ENCODE measurements at places on chromosomes 2 and 18.

GRCh38 chr2:111618978-111619902 is 264.8 kb downstream of the ANAPC1 start:
- no peak for DNase-seq

DNA sequence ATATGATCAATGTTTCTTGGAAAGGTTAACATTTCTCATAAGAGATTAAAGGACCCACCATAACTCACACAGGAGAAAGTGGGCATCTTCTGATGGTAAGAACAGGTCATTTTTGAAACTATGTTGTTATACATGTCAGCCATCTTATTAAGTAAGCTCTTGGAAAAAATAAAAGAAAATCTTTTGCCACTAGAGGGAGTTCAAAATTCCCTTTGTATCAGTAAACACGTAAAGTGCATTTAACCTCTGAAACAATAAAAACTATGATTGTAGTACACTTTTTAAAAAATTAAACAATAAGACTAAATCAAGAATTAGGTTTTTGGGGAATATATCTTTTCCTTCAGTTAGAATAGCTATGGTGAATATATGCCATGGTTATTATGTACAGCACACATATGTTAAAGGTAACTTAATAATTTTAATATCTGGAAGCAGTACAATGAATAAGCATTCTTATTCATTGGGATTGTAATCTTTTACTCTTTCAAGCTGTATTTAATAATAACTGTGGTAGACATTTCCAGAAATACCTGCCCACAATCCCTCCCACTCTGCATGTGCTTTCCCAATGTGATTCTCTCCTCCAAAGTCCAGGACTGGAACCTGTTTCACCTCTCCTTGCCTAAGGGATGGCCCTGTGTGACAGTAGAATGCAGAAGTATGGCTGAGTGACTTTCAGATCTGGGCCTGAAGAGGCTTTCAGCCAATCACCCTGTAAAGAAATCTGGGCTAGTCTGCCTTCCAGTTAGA is 64.2 kb downstream of the RBMS1 start:
- peak; percentile 25 for DNase-seq

DNA sequence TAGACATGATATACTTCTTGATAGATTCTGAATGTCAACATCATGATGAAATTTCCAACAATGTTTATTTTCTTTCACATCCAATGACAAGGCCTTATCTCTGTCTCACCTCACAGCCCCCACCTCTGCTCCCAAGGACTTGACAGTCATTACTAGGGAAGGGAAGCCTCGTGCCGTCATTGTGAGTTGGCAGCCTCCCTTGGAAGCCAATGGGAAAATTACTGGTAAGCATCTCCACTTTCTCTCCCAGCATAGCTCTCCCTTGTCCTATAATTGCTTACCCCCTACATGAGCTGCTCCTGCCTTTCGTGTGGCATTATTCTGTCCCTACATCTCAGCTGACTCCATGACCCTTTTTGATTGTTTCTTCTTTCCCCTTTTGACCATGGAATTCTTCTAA is 821.8 kb downstream of the MBD2 start:
- DNase-seq, result no peak

DNA sequence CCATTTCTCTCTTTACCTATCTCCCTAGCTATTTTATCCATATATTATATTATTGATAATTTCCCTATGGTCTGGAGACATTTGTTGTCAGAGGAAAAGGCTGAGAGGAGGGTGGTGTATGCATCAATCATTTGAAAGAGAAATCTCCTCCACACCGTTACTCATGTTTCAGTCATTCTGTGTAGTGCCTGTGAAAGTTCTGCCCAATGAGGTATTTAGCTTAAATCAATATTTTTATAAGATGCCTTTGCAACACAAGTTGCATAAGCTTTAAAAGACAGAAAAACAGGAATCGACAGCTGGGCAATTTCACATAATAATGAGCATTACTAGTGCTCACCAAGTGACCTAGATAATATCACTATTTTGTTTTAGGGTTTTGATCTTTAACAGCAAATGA is 363.7 kb upstream of the FSIP2 start:
- DNase-seq, result no peak

GRCh38 chr2:216492597-216493333 is 5.9 kb upstream of the RPL37A start:
- DNase-seq, result no peak

DNA sequence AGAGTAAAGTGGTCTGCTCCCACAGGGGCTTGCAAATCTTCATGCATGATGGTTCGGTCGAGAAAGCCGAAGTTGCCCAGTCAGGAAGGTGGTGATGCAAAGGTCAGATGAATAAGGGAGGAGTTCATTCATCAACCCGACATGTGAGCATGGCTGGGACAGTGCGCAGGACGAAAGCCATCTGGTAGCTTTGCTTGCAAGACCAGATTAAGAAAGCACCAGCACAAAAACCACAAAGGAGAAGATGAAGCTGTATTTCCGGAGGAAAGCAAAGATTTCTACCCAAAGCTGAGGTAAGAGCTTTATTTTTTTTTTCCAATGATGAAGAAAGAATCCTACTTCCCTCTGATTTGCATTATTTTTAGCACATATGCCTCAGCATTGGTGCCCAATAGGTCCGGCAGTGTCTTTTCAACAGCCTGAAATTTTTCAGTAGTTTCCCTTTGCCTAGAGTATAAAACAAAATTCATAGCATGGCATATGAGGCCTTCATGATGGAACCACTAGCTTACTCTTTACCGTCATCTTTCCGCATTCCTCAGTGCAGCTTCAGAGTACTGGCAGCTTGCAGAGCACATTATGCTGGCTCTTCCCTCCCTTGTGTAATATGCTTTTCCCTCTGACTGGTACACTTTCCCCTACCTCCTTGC is 112.0 kb upstream of the THOC1 start:
- DNase-seq, result no peak

DNA sequence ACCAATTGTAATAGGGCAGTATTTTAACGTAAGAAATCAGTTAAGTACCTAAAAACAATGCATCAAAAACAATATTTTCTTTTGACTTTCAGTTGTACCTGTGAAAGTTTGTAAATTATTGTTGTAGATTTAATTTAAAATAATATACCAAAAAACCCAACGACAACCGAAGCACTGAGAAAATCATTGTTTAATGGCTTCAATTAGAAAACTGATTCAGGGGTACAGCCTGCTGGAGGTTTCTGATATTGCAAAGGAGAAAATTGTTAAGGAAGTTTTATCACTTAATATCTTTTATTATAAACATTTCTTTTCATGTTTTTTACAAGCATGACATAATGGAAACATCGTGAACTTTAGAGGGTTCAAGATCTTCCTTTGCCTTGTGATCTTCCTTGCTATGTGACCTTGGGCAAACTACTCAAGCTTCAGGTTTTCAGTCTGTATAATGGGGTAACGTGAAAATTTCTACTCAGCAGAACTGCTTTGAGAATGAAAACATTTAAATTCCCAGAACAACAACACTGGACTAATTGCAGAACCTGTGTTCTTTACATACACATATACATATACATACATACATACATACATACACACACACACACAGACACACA is 76.3 kb upstream of the GLS start:
- DNase-seq, result no peak

DNA sequence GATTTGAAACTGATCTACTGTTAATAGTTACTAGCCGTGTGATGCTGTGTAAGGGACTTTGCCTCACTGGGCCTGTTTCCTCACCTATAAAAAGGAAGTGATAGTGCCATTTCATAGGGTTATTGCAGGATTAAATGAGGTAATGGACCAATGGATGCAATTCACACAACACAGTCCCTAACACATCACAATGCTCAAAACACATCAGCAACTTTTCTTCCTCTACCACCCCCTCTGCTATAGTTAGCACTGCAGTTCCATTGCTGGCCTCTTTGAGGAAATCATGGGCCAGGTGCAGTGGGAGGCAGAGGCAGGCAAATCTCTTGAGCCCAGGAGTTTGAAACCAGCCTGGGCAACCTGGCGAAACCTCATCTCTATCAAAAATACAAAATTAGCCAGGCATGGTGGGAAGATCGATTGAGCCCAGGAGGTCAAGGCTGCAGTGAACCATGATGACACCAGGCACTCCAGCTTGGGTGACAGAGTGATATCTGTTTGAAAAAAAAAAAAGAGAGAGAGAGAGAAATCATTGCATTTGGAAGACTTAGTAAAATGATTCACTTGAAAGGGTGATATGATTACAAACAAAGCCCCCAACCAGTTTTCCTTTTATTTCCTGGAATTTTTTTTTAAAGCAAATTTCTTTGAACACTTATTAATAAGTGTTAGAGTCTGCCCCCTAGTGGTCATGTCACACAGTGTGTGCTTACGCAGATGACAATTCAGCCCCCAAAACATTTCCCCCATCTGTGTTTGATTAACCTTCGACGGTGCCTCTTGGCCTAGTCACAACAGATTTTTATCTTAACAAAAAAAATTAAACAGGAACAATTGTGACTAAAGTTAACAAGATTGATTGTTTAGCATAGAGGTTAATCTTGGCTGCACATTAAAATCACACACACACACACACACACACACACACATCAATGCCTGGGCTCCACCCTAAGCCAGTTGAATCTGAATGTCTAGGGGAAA is 88.6 kb upstream of the BCL11A start:
- DNase-seq, result peak; percentile 19

DNA sequence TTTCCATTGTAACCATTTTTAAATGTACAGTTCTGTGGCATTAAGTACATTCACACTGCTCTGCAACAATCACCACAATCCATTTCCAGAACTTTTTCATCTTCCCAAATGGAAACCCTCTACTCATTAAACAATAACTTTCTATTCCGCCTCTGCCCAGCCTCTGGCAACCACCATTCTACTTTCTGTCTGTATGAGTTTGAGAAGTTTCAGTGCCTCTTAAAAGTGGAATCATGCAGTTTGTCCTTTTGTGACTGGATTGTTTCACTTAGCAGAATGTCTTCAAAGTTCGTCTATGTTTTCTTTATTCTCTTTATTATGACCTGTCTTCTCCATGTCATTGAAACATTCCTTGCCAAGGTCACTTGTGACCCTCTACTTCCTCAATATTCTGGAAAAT is 22.0 kb upstream of the PELI1 start:
- no peak for DNase-seq

GRCh38 chr2:149420053-149420963 is 89.9 kb downstream of the LYPD6 start:
- DNase-seq, result no peak

DNA sequence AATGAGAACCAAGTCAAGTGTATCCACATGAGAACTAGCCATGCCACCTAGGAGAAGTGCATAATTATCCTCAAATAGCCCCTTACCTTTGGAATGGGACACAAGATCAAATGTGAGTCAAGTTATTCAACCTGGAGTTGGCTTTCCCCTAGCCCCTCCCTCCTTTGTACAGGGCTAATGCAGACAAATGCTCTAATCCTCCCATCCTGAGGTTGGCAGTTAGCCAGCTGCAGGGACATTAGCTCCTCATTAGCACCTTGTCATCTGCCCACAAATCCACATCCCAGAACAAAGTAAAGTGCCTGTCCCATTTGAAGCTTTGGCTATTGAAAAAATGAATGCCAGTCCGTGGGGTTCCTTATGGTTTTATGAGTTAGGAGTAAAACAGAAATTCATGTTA is 294.1 kb upstream of the FANCL start:
- DNase-seq, result peak; percentile 46

DNA sequence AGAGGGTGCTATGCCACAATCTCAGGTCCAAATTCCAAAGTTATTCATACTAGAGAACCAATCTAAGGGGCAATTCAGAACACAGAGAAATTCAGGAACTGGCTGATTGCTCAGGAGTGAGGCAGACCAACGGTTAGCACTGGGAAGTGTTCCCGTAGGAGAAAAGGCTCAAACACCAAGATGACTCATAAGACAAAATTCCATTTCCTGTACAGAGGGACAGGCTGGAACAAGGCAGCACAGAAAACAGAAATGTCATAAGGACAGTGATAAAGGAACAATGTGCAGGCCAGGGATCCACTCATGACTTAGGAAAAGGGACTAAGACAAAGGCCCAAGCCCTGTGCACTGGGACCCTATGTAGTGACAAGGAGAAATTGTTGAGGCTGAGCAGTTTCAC is 54.2 kb downstream of the PDE1A start:
- peak; percentile 33 for DNase-seq

DNA sequence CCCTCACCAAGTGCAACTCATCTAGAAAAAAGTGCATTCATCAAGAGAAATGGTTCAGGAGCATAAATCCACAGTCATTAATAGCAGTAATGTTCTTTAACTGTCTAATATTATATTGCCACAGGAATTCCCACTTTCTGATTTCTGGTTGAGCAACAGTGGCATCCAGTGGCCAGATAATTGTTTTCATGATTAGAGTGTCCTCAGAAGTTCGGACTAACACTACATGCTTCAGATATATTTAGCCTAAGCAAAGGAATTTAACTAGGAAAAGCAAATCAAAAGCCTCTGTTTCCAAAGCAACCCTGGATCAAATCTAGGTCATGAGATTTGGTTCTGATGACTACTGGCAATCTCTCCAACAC is 9.8 kb upstream of the ERBB4 start:
- DNase-seq, result peak; percentile 65

DNA sequence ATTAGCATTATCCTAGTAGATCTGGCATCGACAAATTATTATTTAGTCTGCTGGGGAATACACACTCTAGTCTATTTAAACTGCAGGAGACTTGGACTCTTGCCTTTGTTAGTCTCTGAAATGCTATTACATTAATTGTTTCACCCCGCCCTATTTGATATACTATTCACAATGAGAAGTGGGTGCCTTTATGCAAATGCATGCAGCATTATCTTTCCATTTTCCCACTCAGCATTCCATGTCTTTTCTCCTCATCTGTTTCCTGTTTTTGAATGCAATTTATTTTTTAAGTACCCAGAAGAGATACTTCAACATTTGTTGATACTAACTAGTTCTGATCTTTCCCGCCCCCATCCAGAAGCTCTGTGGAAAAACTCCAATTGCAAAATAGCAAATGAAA is 395.3 kb upstream of the NXPH2 start:
- DNase-seq, result no peak

- no peak for DNase-seq
Observed at GRCh38 chr2:24022975-24023575, 13.2 kb downstream of the MFSD2B start.

- no peak for DNase-seq
Observed at GRCh38 chr2:74063486-74063885, 78.8 kb downstream of the TET3 start.

DNA sequence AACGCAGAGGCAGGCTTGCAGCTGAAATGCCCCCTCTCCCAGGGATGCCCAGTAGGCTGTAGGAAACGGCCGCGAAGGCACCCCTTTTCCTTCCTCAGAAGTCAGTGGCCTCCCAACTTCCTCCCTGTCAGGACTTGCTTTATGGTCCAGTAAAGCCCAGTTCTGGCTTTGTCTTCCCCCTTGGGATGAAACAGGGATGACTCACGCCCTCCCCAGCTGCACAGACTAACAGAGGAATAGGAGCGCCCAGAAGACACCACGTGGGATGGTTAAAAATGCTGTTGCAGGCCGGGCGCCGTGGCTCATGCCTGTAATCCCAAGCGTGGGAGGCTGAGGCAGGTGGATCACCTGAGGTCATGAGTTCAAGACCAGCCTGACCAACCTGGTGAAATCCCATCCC is 6.9 kb downstream of the CREG2 start:
- no peak for DNase-seq
